SIG-M5 (cell line): ENCODE measurements at places on chromosomes 16 and 17.

DNA sequence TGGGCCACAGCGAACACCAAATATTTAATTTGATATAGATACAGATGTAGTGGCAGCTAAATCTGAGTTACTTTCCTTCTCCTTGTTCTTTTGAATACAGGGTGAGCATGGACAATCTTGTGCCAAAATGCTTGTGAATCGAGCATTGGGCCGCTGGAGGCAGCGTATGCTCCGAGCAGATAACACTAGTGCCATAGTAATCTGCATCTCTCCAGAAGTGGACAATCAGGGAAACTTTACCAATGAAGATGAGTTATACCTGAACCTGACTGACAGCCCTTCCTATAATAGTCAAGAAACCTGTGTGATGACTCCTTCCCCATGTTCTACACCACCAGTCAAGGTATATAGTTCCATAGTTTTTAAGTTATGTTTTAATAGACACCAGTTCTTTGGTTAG, 21.2 kb upstream of the BCAS3 start:
- no peak for DNase-seq

DNA sequence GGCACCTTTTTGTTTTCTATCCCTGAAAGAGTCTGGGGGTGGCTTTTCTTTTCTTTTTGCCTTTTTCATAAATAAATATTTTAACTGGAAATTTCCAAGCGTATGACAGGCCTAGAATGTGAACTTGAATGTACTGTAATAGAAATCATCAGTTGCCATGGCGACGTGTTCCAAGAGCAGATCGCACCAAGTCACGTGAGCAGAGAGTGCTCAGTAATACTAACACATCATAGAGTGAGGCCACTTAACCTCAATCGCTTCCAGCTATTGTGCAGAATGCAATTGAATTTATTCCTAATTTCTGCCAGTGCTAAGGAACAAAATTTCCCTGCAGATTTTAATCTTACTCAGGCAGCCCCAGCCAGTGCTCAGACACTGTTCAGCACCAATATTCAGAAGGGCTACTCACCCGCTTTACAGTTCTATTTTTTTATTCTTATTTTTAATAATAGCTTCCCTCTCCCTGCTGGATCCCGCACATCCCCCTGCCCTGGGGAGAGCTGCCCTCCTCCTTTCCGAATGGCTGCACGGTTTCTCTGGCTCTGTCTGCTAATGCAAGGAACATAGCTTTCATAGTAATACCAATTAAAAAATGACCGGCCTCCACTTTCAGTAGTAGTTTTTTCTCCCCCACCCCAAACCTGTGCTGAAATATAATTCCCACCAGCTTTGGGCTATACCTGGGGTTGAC, 26.2 kb upstream of the PMFBP1 start:
- no peak for DNase-seq

GRCh38 chr17:44572801-44573200, 15.5 kb downstream of the FZD2 start:
- DNase-seq, result no peak

DNA sequence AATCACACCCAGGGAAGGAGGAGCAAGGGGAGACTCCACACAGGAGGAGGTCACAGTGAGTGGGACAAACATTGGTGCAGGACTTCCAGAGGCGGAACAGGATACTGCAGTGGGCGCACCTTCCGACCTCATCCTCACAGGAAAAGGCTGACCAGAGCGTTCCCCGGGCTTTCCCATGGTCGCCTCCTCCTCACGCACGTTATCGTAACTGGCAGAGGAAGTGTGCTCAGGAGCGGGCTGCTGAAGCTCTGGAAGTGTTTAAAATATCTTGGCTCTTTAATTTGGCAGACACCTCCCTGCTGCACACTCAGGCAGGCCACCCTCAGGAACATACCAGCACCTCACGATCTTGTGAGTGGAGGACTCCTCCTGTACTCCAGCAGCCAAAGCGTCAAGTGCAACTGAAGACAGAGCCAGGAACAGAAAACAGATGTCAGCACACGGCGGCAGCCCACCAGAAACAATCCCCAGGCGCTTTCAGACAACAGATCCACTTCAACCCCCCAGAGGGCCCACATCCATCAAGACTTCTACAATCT, 17.5 kb downstream of the FANCA start:
- no peak for DNase-seq
